ENCODE measurements at places on chromosomes 3 and 15. TPM values are rescaled to one million over a fixed set of nuclear protein-coding genes. Genes with fewer than 3 reads are reported as not detected.

- H3K27me3 ChIP-seq = no peaks in the 10 kb centered on the region
- no peak overlapping the region for H3K27ac ChIP-seq
- H3K4me3 ChIP-seq = no peak overlapping the region
- no peaks in the 10 kb centered on the region for H3K36me3 ChIP-seq
- no peak for DNase-seq
These were observed 398.6 kb upstream of the WNT5A start for GRCh38 chr3:55885721-55886120.

- peak overlapping the region; percentile 83 for H3K4me3 ChIP-seq
- peak overlapping the region; percentile 92 for H3K27ac ChIP-seq
- no peaks in the 10 kb centered on the region for H3K36me3 ChIP-seq
These were observed 1.4 kb downstream of the PLEKHO2 start for GRCh38 chr15:64842986-64843561.

GRCh38 chr3:49401766-49402165, 10.0 kb downstream of the RHOA start:
- H3K4me1 ChIP-seq = peaks cover 5% of the 10 kb centered on the region
- no peak for DNase-seq
- H3K4me3 ChIP-seq = no peak overlapping the region
- no peaks in the 10 kb centered on the region for H3K36me3 ChIP-seq

GRCh38 chr3:8875836-8876235, 87.4 kb downstream of the RAD18 start:
- H3K27me3 ChIP-seq = no peaks in the 10 kb centered on the region
- no peak overlapping the region for H3K27ac ChIP-seq
- H3K4me1 ChIP-seq = no peaks in the 10 kb centered on the region
- no peak for DNase-seq
- no peak overlapping the region for H3K4me3 ChIP-seq

GRCh38 chr3:186643493-186643892, 3.3 kb downstream of the FETUB start:
- no peak overlapping the region for H3K27ac ChIP-seq
- H3K4me1 ChIP-seq = peaks cover 3% of the 10 kb centered on the region
- no peak for DNase-seq
- H3K36me3 ChIP-seq = no peaks in the 10 kb centered on the region
- no peaks in the 10 kb centered on the region for H3K27me3 ChIP-seq

The GOLGA8Q gene
- polyA plus RNA-seq = not detected

The DPPA2 gene
- not detected for polyA plus RNA-seq

The C3orf20 gene
- not detected for polyA plus RNA-seq

DNA sequence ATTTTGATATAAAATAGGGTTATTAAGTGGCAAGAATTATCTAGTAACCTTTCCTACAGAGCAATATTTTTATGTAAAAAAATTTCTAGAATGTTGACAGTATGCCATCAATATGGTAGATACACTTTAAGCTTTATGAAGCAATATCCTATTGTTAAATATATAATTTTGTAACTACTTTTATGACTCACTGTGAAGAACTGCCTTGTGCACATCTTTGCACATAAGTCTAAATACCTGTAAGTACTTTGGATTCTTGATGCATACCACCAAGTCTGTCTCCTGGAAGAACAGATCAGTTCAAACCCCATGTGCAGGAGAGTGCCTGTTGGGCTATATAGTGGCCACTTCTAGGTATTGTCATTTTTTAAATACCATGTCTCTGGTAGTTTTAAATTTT, 205.7 kb upstream of the EIF1B start:
- no peak for DNase-seq
- H3K27ac ChIP-seq = no peak overlapping the region
- H3K4me3 ChIP-seq = no peak overlapping the region
- H3K36me3 ChIP-seq = no peaks in the 10 kb centered on the region
- no peaks in the 10 kb centered on the region for H3K27me3 ChIP-seq
- no peaks in the 10 kb centered on the region for H3K4me1 ChIP-seq

The CADPS gene
- not detected for polyA plus RNA-seq

The LRRC31 gene
- polyA plus RNA-seq = not detected

- no peak for DNase-seq
- H3K27me3 ChIP-seq = no peaks in the 10 kb centered on the region
- H3K4me1 ChIP-seq = peaks cover 15% of the 10 kb centered on the region
- H3K36me3 ChIP-seq = peaks cover 2% of the 10 kb centered on the region
These were observed 8.3 kb downstream of the IQGAP1 start for GRCh38 chr15:90396321-90396720.

DNA sequence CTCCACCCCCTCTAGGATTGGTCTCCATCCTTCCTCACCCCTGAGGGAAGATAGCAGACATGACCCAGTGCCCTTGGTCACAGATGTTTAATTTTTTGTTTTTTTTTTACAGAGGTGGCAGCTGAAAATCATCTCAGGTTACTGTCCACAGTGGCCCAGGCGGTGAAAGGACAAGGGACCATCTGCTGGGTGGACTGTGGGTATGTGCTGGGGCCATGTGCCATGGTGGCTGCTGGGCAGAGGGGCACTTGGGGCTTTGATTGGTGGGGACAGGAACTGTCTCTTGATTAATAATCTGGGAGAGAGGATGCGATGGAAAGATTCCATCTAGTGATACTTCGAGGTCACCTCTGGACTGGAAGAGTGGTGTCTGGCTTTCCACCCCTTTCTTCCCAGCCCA, 25.4 kb downstream of the PDIA5 start:
- H3K27me3 ChIP-seq = no peaks in the 10 kb centered on the region
- H3K36me3 ChIP-seq = no peaks in the 10 kb centered on the region
- no peak overlapping the region for H3K27ac ChIP-seq

DNA sequence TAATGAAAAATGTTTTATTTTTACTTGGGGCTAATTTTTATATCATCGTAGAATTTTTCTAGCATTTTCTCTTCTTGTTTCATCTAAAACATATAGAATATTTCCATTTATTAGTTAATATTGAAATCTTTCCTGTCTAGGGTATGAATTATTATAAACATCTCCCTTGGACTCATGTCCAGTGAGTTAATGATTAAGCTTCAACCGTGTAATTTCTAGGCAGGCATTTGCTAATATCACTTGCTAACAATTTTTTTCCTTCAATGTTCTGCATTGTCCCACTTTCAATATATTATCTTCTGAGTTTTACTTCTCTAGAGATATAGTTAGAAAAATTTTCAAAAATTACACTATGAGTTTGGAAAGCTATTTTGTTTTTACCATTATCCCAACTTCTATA, 1371.6 kb upstream of the EPHA6 start:
- DNase-seq = no peak
- H3K27me3 ChIP-seq = no peaks in the 10 kb centered on the region
- H3K4me1 ChIP-seq = no peaks in the 10 kb centered on the region
- H3K4me3 ChIP-seq = no peak overlapping the region

The CDCP1 gene
- polyA plus RNA-seq = 3.7 TPM

DNA sequence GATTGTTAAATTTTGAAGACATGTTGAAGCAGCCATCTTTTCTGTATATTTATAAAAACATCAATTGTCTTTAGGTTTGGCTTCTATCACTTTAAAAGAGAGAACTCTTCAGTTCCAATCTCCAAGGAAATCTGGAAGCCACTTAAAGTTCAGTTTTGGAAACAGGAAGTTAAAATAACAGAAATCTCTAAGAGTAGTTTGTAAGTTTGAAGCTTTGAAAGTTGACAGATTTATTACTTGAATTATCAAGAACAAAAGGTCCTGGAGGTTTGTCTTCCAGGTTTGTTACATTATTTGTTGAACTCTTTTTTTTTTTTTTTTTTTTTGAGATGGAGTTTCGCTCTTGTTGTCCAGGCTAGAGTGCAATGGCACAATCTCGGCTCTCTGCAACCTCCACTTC, 30.0 kb downstream of the RNF111 start:
- H3K27me3 ChIP-seq = no peaks in the 10 kb centered on the region
- no peak overlapping the region for H3K4me3 ChIP-seq
- peaks cover 2% of the 10 kb centered on the region for H3K36me3 ChIP-seq
- DNase-seq = no peak

All from kidney (tissue), 22 donors.